Stimulated activated CD4-positive, alpha-beta T cell treated with anti-CD3 and anti-CD28 coated beads, Interleukin-4, amount 100 ng/mL, for 24 hours (primary cell): ENCODE measurements at places on chromosomes 7 and 10.

DNA sequence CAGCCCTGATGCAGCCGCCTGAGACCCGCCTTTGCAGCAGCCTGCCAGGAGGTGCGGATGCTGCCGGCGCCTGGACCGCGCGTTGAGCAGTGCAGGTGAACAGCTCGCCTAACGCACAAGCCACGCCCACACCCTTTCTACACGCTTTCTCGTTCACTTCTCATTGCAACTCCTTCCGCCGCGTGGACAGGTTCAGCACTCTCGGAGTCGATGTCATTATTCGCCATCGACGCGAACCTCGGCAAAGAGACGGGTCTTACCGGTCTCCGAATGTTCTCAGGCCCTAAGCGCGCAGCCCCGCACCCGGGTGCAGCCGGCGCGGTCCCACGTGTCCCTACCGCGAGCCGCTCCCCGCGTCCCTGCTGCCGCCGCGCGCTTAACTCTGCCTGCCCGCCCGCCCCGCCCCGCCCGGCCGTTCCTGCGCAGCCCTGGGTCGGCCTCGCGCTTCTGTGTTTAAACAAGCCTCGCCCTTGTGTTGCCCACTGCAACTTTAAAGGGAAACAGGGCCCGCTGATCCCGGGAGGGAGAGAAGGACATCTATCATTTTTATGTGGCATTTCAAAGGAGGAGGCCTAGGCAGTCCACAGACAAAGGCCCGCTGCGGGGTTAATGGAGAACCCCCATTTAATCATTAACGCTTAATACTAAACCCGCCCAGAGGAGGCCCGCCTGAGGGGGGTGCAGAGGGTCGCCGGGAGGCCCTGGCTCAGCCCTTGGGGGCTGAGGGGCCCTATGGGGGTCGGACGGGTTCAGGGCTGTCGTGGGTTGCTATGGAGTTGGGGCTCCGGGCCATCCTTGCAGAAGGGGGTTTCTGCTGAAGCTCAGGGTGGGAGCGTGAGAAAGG is 128.5 kb downstream of the WDR11 start:
- DNase-seq: no peak

DNA sequence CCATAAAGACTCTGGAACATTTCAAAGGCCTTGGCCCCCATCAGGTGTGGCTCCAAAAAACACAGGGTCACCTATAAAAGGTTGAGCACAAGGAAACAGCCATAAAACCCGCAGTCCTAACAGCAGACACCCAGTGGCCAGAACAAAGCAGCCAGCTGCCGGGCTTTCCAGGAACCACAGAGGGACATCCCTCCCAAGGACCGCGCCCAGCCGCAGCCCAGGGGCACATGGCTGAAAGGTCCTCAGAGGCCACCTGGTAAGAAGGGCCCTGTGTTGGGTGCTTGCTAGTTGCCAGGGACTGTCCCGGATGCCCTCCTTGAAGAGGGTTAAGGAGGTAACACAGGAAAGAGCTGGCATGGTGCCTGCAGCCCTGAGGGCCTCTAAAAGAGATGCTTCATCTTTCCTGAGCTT is 32.7 kb downstream of the KCNMA1 start:
- DNase-seq: no peak

GRCh38 chr7:12888717-12889116 is 201.3 kb downstream of the ARL4A start:
- no peak for DNase-seq

GRCh38 chr7:5429857-5430611 is 6.4 kb upstream of the TNRC18 start:
- DNase-seq: no peak

GRCh38 chr10:129945941-129946760 is 17.9 kb downstream of the EBF3 start:
- no peak for DNase-seq

- DNase-seq: no peak
Measured at GRCh38 chr10:3452683-3453361, 280.2 kb upstream of the PITRM1 start.

- DNase-seq: no peak
Measured at GRCh38 chr7:46651070-46651469, 730.0 kb upstream of the IGFBP3 start.

DNA sequence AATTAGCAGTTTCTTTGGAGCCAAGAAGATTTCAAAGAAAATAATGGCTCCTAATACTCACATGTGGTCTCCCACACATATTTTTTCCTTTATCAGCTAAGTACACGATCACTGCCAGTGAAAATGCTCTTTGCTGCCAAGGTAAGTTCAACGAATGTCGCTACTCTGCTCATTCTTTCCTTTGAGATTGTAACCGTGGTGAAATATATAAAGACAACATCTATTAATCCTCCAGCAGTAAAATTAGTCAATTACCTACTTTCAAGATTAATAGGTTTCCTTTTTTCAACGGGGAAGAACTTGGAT is 672.2 kb downstream of the GATA3 start:
- DNase-seq: no peak
